Kidney tubule cell (primary cell): ENCODE measurements at places on chromosomes 11 and 22.
A peak's percentile ranks its signal among the peaks of the same experiment; 100 is the strongest.

GRCh38 chr11:126918556-126918955 is 82.0 kb downstream of the KIRREL3 start:
- peak; percentile 26 for DNase-seq

- no peak for DNase-seq
Observed at GRCh38 chr22:42645938-42646568, 3.1 kb downstream of the CYB5R3 start.

DNA sequence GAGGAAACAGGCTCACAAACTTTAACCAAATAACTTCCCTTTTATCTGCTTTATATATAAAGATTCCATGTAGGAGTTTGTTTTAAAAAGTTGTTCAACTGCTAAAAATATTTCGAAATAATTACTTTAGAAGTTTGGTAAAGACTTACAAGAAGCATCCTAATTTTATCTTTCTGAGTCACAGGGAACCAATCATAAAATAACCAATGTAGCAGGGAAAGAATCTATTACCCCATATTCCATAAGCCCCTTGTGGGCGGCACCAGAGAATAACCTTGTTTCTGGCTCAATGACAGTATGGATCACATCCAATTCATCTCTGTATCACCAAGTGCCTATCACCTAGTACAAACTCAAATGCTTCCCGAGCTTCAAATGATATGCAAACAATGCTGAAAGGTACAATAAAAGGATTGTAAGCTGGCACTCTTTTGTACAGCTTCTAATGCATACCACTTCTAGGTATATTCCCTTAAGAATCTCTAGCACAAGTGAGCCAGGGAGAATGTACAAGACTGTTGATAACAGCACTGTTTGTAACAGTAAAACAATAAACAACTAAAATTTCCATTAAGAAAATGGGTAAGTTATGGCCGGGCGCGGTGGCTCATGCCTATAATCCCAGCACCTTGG is 158.4 kb downstream of the ATG16L2 start:
- no peak for DNase-seq

- DNase-seq: peak; percentile 92
Observed at GRCh38 chr11:58688789-58689503, 42.8 kb downstream of the GLYAT start.

GRCh38 chr11:75734491-75735180 is 17.0 kb downstream of the MOGAT2 start:
- DNase-seq: no peak

- no peak for DNase-seq
Observed at GRCh38 chr11:10460611-10461275, 5.7 kb downstream of the AMPD3 start.

DNA sequence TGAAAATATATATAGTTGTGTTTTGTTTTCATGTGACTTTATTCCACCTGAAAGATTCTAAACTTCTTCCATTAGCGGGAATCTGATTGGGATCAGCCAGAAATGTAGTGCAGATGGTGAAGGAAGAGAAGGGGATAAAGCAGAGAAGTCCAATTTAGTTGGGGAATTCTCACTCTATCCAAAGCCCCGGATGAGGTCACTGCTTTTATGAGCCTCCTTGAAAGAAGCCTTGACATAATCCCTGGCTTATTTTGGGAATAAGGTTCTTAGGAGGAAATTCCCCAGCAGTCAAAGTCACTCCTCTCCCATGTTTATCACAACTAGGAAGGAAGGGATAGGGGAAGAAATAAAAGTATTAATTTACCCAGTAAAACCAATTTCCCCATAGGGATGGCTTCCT is 41.1 kb downstream of the OSBP start:
- DNase-seq: peak; percentile 33

GRCh38 chr11:69385144-69385820 is 91.3 kb downstream of the MYEOV start:
- DNase-seq: no peak
